ENCODE measurements at places on chromosomes 12 and 14.

GRCh38 chr12:116880817-116881324, 370 bp downstream of the HRK start:
- H3K36me3 ChIP-seq: no peaks in the 10 kb centered on the region
- peak; percentile 57 for DNase-seq
- no peak overlapping the region for H3K27ac ChIP-seq
- peaks cover 24% of the 10 kb centered on the region for H3K4me1 ChIP-seq
- H3K27me3 ChIP-seq: peaks cover 39% of the 10 kb centered on the region

DNA sequence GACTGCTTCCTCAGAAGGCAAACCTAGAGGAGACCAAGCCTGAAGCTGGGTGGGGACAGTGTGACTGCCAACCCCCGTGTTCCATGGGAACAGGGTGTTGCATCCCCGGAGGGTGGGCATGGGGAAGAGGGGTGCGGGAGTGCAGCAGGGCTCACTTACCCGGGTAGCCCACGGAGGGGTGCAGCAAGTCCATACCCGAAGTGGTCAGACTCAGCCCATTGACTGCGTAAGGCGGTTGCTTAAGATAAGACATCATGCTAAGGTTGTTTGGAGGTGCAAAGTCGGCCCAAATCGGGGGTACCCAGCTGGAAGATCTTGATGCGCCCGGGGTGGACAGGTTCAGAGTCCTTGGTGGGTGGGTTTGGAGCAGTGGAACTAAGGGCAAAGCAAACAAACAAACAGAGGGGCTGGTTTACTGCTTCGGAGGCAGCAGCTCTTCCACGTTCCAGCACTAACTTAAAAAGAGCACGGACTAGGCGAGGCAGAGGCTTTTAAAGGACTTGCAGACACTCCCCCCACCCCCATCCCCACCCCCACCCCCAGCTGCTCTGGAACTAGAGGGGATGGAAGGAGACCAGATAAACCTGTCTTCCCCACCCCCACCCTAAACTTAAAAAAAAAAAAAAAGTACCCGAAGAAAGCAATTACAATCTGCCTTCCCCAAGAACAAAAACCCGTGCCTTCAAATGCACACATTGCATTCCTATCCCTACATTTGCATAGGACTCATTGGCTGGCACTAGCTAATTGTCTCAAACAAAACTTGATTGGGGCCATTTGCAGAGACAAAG, 4.9 kb downstream of the OTX2 start:
- H3K27me3 ChIP-seq: no peaks in the 10 kb centered on the region
- no peak for DNase-seq
- no peaks in the 10 kb centered on the region for H3K36me3 ChIP-seq
- H3K27ac ChIP-seq: no peak overlapping the region

DNA sequence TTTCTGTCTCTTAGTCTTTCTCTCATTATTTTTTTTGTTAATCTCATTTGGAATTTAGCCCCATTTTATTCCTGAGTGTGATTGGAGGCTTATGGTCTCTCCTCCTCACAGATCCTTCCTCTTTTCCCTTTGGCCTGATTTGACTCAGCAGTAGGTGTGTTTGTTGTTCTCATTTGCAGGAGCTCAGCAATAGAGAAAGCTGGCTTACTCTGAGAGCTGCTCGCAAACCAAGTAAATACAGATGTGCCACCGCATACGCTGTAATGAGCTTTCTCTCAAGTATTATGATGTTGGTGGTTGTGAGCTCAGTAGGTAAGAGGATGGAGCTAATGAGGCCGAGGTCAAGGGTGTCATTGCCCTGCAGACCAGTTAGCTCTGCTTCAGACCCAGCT, 206.5 kb downstream of the ETV6 start:
- H3K36me3 ChIP-seq: no peaks in the 10 kb centered on the region
- no peak for DNase-seq
- no peak overlapping the region for H3K4me3 ChIP-seq

DNA sequence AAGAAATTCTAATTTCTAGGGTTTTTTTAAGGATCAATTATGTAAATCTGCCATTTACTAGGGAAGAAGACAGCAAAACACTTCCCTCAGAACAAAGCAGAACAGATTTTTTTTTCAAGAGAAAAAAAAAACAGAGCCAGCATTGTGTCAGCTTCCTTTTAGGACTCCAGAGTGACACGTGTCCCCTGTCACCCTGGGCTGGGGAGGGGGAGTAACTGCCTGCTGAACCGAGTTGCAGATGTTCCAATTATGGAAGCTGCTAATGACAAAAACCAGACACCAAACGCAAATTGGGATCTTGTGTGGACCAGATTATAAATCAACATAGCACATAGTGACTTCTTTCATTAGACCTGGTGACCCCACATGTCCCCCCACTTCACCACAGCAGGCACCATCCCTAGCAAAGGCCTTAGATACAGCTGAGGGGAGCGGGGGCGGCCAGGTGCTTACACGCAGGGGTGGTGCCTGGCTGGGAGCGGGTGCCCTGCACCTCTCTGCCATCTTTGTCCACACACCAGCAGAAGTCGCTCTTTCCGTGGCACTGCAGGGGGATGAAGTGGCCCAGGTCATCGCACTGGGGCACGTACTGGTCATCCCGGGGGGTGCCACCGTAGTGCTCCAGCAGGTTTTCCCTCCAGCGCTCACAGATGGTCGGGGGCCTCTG, 25.4 kb downstream of the RTRAF start:
- H3K36me3 ChIP-seq: peaks cover 21% of the 10 kb centered on the region
- DNase-seq: no peak
- H3K4me3 ChIP-seq: no peak overlapping the region
- no peak overlapping the region for H3K27ac ChIP-seq

- H3K4me1 ChIP-seq: no peaks in the 10 kb centered on the region
- H3K4me3 ChIP-seq: no peak overlapping the region
- no peaks in the 10 kb centered on the region for H3K36me3 ChIP-seq
- no peak for DNase-seq
- no peak overlapping the region for H3K27ac ChIP-seq
Measured at GRCh38 chr12:21129906-21130305, 1.1 kb upstream of the SLCO1B1 start.

DNA sequence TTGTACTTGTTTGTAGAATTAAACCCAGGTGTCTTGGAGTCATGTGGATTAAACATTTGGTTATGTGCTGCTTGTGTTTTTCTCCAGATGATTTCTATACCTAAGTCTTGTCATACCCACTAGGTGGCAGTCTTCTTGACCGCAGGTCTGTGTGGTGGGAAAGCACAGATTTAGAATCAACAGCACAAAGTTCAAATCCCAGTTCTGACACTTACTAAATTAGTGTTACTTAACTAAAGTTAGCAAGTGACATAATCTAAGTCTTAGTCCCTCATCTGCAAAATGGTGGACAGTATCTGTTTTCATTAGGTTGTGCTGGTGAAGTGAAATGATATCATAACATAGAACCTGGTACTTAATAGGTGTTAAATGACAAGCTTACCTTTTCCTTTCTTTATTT, 151.0 kb upstream of the ARHGAP5 start:
- DNase-seq: no peak
- no peaks in the 10 kb centered on the region for H3K36me3 ChIP-seq
- no peaks in the 10 kb centered on the region for H3K27me3 ChIP-seq
- H3K4me3 ChIP-seq: no peak overlapping the region

All from Peyer's patch (tissue), 4 donors.